ENCODE measurements at places on chromosomes 5 and 9.

DNA sequence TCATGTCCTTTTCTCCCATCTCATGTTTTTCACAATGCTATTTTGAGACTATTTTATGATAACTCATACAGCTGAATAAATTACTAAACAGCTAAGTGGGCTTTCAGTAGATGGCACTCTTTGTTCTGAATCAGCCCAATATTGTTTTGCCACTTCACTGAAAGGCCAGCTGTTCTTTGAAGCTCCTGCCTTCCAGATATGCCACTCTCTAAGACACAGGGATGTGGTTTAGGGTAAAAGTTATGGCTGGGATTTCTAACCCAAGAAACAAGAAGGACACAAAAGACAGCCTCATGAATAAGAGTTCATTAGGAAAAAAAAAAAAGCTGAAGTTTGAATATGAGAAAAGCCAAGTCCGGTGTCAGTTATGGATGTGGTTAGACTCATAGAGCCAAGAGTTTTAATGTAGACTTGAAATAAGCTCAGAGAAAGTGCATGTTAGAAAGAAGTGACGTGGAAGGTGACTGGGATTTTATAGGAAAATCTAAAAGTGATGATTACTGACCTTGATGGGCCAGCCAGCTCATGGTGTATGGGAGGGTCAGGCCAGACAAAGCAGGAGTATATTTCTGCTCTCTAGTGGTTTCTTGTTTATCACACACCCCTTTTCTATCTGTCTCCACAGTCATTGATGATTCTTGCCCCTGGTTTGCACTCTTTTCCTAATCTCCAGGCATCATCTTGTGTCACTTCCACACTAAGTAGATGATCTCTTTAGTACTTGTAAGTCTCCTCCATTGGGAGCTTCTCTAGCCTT lies 488.5 kb downstream of the NR2F1-AS1 start:
- no peak for DNase-seq

GRCh38 chr9:23123048-23123632 lies 676.5 kb downstream of the DMRTA1 start:
- DNase-seq: no peak

GRCh38 chr9:35397216-35397698 lies 92.7 kb upstream of the RUSC2 start:
- no peak for DNase-seq

DNA sequence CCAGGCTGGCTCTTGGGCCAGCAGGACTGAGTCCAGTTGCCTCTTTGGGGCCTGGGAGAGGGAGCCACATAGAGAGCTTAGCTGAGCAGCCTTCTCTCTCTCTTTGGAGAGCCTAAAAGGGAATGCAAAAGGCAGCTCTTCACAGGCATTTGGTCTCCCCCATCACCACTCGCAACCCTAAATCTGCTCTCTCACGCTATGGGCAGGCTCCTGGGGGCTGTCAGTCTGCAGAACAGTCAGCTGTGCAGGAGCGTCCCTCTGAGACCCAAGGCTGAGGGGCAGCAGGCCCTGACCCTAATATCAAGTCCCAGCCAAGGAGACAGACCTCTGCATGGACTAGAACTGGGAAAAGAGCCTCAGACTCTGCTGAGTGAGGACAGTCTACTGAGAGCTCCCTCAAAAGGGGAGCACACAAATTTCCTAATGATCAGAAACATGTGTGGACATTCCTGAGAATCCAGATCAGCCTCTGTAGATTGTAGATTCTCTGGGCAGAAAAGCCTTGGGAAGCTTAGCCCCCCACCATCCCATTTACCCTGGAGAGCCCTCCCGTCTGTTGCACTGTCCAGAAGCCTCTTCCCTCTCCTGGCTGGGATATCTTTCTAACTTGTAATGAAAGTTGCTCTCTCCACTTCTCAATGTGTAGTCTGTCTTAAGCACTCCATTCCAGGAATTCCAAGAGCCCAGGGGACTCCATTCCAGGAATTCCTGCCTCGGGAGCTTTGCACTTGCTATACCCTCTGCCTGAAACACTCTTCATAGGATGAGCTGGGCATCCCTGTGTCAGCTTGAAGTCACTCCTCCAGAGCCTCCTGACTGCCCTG lies 79.4 kb downstream of the FAM114A2 start:
- DNase-seq: no peak

DNA sequence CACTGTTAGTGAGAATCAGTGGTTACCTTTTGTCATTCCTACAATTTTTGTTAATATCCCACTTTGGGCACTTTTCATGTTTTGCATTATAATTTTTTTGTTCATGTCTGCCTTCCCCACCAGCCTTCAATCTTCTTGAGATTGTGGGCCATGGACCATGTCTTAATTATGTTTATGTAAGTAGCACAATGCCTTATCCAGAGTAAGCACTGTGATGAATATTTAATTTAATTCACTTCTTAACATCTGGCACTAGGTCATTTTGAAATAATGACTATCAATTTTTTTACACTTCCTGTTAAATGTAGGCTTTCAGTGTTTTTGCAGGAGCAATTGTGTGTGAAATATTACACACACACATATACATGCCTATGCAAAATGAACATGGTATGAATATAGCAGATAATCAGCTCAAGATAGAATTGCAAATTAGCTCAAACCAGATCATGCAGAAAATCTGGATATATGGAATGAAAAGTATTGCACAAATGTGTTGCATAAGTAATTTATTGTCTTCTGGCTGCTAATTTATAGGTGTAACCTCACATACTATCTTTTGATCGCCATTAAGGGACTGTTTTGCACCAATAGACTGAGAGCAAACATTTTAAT lies 5.3 kb upstream of the SHOC1 start:
- no peak for DNase-seq

DNA sequence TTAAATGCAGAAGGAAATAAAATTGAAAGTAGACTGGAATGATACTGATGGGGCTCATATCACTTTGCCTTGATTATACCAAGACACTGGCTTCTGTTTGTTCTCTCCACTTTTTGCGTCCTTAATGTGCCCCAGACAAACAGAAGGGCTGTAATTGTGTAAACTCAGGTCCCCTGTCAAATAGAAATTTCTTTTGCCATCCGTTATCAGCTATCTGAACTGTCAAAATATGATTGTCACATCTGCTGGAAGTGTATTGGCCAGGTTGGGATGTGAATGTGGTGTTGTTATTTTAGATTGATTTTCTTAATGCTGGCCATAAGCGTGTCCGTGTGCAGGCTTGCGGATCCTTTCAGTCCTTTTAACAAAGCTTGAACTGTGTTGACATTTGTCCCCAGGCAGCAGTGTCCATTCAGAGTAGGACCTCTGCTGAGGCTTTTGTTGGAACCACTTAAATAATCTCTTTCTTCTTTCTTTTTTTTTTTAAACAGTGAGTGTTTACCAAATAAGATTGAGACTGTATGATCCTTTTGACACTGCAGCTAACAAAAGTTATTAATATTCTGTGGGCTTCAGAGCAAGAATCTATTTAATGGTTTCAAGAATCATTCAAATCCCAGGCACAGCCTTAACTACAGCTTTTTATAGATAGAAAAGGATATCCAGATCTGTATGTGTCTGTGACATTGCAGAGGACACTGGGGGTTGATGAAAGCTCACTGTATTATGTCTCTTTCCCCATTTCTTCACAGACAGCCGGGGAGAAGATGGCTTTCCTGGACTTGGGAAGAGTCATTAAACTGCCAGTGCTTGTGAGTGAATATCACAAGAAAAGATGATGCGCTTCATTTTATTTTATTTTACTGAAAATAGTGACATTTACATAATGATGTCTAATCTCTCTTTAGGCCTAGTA lies 171.7 kb downstream of the ZNF608 start:
- no peak for DNase-seq

GRCh38 chr5:133292300-133292699 lies 240.5 kb downstream of the HSPA4 start:
- no peak for DNase-seq

GRCh38 chr5:142149363-142149762 lies 40.8 kb downstream of the NDFIP1 start:
- no peak for DNase-seq

DNA sequence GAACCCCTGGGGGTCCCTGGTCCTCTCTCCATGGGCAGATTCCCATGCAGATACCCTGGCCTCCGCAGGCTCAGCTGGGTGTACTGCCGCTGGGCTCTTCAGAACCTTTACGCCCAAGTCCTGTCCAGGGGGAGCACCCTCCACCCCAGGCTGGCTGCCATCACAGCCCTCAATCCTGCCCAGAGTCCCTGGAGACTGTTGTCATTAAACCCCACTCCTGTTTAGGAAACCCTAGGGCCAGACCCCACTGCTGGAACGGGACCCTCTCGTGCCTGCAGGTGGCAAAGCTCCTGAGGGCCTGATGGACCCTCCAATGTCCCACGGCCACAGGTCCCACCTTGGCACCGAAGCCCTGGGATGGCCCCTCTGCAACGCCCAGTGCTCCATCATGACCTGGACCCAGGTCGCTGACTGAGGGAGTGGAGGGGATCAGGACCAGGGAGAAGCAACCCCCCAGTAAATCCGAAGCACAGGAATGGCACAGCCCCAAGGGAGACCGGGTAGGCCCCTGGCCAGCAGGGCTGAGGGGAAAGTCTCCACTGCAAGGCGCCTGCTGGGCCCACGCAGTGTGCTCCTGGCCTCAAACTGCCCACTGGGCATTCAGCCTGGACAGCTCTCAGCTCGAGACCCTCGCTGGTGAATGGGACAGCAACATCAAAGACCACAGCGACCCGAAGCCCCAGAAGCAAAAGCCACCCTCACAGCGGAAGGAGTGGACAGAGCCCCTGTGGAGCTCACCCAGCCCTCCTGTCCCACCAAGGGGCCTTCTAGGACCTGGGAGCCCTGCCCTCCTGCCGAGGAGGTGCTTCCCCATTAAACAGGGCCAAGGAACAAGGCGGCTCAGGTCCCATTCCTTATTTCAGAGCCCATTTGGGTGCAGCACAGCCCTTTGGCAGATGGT lies 8.3 kb downstream of the ZDHHC11B start:
- no peak for DNase-seq

DNA sequence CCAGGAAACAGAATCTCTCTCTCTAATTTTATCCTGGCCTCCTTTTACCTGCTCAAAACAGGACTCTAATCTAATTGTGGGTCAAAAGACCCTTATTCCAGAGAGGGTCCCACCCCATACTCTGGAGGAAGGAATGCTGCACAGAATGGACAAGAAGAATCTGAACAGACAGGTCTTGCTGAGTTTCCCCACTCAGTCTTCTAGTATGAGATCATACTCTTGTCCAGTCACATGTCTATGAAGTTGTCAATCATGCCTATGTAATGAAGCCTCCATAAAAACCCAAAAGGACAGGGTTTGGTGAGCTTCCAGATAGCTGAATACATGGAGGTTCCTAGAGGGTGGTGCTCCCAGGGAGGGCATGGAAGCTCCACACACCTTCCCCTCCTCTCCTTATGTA lies 123.9 kb upstream of the FER start:
- no peak for DNase-seq

- no peak for DNase-seq
These were observed 136.4 kb upstream of the PPP1R26 start for GRCh38 chr9:135343136-135343535.

DNA sequence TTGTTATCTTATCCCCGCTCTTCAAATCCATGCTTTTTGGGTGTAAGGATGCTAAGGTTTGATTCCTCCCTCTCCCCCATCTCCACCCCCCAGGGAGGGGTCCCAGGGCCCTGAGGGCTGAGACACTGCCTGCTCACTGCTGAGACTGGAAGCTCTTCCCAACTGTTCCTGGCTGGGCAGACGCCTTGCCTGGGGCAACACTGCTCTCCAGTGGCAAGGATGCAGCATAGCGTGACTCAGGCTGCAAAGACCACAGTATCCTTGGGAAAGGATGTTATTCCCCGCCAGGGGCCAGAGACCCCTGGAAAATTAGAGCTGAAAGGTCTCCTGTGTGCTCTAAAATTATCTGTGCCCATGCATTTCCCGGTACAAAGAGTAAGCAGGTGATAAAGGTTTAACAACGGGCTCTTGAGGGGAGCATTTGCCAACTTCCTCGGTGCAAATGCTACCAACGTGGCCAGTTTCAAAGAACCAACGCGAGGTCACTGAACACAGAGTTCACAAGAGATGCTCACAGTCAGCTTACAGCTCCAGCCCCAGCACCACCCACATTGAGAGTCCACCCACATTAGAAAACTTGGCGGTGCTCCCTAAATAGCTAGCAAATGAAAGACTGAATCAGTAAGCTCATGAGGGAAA lies 271.9 kb downstream of the NSG2 start:
- DNase-seq: no peak

GRCh38 chr5:1665231-1665630 lies 134.4 kb downstream of the MRPL36 start:
- no peak for DNase-seq

GRCh38 chr5:82388181-82388580 lies 110.0 kb upstream of the RPS23 start:
- DNase-seq: no peak

DNA sequence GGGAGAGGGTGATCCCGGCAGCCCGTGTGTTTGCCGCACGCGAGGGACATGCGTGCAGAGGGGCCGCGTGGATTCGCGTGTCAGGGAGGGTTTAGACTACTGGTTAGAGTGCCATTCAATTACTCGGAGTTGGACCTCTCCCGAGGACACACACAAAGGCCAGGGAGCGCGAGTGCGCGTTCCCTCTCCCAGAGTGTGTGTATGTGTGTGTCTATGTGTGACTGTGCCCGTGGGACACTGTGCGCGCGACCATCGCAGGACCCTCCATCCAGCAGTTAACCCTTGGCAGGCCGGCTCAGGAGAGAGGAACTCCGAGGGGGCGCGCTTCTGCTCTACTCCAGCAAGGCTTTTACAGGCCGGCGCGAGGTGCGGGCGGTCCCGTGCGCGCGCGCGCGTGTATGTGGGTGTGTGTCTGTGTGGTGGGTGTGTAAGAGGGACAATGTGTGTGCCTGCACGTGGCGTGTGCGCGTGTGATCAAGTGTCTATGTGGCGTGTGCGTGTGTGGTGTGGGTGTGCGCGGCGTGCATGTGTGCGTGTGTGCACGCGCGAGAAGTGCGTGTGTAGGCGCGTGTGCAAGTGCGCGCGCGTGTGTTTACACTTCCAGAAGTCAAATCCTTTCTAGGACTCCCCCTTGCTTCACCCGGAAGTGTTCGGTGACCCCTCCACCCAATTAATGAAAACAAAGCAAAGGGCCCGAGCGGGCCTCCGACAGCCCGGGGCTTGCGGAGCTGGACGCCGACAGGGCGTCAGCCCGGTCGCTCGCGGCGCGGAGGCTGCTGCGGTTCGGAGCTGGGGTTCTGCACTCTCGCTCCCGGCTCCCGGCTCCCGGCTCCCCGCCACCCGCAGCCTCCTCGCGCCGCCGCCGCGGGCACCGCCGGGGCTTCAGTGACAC lies 75.3 kb upstream of the TBCA start:
- DNase-seq: no peak

DNA sequence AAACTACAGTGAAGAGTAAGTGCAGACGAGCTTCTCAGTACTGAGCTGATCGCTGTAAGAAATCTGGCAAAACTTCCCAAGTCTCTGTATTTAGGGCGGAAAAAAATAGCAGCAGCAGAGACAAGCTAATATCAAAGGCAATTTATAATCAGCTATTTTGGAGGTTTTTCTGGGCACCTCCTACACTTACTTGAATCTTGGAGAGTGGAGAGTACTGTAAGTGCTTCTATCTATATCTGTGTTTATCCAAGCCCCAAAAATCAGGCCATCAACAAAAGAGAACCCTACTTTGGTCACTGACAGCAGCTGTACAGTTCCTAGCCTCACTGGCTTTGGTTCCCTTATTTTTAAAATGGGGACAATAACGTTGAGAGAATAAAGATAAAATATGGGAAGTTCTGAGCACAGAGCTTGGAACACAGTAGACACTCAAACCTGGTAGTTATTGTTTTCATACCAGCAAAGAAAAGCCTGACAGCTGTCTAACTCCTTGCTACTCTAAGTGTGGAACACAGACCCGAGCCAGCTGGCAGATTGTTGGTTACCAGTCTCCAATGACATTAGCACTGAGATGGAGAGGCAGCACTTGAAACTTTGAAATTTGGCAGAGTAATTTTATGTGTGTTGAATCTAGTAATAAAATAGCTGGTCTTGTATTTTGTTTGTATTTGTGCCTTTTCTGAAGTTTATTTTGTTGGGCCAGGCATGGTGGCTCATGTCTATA lies 96.0 kb upstream of the SLC28A3 start:
- DNase-seq: no peak
